Stromal cell of bone marrow (primary cell): ENCODE measurements at places on chromosomes 5 and 9.

GRCh38 chr5:72330712-72331111 is 10.5 kb downstream of the PTCD2 start:
- no peak for DNase-seq

DNA sequence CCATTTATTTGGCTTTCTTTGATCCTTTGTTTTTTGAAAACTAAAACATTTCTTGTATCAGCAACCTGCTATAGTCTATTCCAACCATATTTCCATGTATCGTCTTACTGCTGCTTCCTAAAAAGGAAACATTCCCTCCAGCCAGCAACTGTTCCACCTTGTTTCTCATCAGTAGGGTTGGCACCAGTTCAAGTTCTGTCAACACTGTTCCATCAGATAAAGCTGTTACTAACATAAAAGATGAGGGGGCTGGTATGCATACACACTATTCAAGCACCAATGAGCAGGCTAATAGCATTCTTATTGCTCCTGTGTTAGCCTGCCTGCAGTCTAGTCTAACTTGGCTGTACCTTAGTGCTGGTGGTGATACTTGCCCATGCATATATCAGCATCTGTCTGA is 178.3 kb downstream of the CWC27 start:
- no peak for DNase-seq

DNA sequence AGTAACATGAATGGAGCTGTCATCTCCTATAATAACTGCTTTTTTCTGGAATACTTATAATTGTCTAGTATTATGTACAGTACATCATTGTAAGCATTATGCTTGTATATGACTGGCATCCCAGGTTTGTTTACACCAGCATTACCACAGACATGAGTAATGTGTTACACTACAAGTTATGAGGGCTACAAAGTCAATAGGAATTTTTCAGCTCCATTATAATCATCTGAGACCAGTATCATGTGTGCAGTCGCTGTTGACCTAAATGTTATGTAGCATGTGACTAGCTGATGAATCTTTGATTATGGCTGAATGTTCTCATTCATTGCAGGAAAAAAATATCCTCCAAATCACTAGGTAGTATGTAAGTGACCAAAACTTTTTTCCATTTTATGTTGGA is 2.2 kb downstream of the ZCCHC9 start:
- peak; percentile 23 for DNase-seq

DNA sequence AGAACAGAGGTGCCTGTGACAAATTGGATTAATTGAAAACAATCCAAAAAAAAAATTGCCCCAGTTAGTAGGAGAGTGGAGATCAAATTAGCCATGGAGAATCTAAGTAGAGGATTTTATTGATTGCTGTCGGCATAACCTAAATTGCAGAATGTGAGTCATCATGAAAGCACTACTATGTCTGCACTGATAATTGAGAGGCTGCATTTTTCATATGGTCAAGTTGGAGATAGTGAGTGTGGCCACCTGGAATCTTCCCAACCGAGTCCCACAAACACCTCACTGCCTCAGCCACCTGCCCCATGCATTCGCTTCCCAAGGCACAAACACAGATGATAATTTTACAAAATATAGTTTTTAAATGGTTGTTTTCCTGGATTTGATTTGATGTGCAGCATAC is 123.7 kb downstream of the NTRK2 start:
- no peak for DNase-seq

DNA sequence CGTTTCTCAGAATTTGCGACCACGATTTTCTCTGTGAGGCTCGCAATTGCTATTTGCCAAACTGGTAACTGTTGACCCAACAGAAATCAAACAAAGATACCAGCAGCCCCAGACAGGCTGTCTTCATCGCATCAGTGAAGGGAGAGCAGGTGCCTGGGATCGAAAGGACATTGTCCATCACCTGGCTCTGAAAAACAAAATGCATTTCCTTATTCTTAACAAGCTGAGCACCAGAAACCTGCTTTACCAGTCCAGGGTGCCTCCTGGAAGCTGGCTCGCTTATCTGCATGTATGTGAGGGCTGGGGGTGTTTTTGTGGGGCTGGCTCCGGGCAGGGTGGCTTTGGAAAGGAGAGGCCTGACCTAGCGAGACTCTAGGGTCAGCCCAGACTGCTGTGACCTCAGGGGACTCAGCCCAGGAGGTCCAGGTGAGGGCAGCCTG is 24.7 kb downstream of the WWC1 start:
- no peak for DNase-seq

DNA sequence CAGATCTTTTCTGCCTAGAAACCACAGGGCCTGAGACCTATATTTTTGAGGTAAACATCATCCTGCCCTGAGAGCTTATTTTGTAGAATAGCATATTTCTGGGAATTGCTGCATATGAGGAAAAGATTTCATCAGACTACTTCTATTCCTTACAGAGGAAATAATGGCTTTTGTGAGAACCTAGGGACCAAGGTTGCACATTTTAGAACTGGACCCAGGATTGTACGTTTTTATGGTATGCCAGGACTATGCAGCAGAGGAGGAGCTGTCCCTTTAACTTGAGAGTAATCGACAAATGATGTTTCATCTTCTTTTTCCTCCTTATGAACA is 2.2 kb upstream of the ALDH1A1 start:
- DNase-seq: no peak

- no peak for DNase-seq
These were observed 131.0 kb downstream of the NSG2 start for GRCh38 chr5:174176511-174176910.

GRCh38 chr9:112111461-112111860 is 63.6 kb downstream of the SUSD1 start:
- no peak for DNase-seq

- DNase-seq: no peak
These were observed 14.1 kb upstream of the FAM120AOS start for GRCh38 chr9:93467462-93467861.

GRCh38 chr5:124962735-124963134 is 216.3 kb upstream of the ZNF608 start:
- DNase-seq: no peak

GRCh38 chr5:102119252-102119651 is 176.8 kb downstream of the SLCO4C1 start:
- no peak for DNase-seq

- DNase-seq: no peak
These were observed 25.3 kb downstream of the DAP start for GRCh38 chr5:10735569-10736276.

GRCh38 chr9:92058723-92059444 is 56.3 kb downstream of the SPTLC1 start:
- no peak for DNase-seq

- DNase-seq: no peak
These were observed 34.0 kb upstream of the RXRA start for GRCh38 chr9:134291961-134292871.

DNA sequence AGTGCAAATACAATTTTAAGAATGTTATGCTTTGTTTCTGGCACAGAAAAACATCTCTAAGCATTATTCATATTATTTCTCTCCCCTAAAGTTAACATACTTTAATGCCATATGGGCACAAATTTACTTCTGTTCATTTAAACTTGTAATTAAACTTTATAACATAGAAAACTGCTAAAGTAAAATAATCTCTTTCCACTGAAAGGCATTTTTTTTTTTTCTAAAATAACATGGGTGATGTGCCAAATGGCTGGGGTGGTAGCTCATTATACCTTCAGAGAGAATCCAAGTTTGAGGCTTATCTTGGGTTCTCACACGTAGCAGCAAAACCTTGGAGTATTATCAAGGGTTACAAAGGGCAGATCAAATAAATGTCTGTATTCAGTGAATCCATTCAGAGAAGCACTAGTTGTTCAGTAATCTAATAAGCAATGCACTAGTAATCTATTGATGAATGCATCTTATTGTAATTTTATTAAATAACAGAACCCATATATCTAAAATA is 257.6 kb upstream of the POU5F2 start:
- no peak for DNase-seq

GRCh38 chr5:141100243-141100805 is at the start of gene PCDHB3:
PCDHB3 (plus strand) TSS chr5:141100473; CDS start chr5:141100650, 177 bp downstream.
- peak; percentile 23 for DNase-seq

DNA sequence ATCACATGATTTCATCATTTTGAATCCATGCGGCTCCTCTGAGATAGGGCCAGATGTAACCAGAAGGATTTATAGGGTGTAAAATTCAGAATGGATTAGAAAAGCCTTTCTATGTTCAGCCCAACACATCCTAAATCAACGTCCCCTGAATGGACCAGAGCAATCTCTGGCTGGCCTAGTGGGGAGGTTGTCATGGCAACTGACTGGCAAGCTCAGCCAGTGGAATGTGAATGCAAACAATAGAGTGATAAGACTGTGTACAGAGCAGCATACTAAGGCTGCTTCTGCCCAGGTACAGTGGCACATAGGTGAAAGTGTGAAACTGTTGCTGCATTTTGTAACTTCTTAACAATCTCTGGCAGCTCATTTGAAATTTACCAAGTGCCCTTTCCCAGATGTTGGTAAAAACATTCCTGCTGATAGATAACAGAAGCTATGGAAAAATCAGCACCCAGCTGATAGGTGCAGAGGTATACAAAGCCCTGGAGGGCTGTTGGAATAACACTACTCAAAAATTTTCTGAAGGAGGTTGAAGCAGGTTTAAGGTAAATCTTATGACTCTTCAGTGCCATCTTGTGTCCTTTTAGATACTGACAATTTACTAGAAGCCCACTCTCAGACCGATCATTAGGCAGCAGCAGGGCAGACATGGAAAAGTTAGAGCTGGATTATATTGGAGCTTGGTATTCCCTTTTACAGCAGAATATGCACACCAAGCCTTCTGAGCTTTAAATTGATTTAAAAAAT is 267.2 kb downstream of the RAB3C start:
- peak; percentile 14 for DNase-seq

GRCh38 chr5:146662229-146662628 is 146.2 kb upstream of the GPR151 start:
- no peak for DNase-seq

DNA sequence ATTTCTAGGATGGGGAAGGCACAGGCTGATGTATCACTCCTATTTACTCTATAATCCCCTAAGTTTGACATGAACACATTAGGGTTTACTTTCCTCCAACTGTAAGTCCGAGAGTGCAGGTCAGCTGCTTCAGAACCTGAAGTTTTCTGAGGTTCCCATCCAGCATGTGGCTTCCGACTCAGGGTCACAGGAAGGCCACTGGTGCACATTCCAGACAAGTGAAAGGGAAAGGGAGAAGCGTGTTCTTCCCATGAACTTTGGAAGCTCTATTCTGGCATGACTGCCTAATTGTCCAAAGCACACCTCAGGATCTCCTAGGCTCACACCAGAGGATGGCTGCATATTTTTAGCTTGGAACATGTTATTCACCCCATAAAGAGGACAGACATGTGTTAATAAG is 602.6 kb downstream of the SEMA5A start:
- no peak for DNase-seq

DNA sequence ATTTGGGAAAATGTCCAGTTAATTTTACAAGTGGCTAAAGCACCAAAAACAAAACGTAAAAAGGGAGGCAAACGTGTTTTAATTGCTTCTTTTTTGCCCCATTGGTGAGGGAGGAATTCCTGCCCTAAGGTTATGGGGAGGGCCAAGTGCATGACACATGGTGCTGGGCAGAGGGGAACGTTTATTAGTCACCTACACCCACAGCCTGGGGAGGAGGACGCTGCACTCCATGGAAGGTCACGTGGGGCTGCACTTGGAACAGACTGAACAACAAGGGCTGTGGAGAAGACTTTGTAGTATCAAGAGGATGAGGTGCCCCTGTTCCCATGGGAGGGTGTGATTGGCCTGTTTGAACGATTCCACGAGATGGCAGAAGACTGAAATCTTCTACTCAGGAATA is 13.7 kb upstream of the ADAMTS16 start:
- peak; percentile 10 for DNase-seq

DNA sequence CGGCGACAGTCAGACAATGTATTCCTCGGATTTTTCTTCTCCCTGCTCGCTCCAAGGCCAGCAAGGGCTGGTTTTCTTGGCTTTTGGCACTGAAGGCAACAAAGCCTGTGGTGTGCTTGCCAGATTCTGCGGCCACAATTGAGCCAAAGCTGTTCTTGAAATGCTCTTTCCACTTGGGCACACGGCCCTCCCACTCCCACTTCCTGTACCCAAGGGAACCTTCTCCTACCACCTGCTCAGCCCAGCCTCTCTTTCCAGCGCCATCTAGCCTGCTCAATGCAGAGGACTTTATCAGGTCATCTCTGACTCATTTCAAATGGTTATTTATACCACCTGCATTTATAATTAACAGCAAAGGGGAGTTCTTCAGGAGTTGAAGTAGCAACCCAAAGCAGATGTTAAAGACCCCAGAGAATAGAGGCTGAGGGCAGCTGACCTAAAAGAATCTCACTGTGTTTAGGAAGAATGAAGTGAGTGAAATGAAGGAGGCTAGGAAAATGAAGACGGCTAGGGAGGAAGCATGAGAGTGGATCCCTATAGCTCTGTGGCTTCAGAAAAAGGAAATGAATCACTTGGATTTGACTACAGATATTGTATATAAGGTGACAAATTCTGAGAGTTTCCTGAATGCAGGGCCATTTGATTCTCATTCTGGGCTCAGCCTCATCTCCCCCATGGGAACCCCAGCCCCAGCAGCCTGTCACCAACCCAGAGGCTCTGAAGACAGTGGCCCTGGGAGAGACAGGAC is 439.0 kb downstream of the ENC1 start:
- no peak for DNase-seq

DNA sequence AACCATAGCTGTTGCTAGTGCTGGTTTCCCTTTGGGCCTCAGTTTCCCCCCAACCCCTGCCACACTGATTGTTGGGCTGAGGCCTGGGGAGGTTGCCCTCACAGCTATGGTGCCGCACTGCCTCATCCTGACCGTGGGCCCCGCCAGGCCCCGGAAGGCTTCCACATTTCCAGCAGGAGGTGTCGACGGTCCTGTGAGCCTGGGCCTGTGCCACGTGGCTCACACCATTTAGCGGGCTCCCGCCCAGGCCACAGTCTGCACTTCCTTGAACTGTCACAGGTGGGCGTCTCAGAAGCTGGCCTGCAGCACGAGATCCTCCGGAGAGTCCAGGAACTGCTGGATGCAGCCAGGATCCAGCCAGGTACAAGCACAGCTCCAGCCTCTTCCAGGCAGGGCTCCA is 45.7 kb downstream of the LRSAM1 start:
- no peak for DNase-seq

- no peak for DNase-seq
These were observed 15.0 kb downstream of the ARHGAP26 start for GRCh38 chr5:142785206-142785605.

GRCh38 chr5:10478436-10478835 is 36.8 kb downstream of the ROPN1L start:
- DNase-seq: no peak

- no peak for DNase-seq
These were observed 25.4 kb upstream of the SUB1 start for GRCh38 chr5:32559921-32560320.

- no peak for DNase-seq
These were observed 24.6 kb downstream of the CSF2 start for GRCh38 chr5:132098151-132098594.

DNA sequence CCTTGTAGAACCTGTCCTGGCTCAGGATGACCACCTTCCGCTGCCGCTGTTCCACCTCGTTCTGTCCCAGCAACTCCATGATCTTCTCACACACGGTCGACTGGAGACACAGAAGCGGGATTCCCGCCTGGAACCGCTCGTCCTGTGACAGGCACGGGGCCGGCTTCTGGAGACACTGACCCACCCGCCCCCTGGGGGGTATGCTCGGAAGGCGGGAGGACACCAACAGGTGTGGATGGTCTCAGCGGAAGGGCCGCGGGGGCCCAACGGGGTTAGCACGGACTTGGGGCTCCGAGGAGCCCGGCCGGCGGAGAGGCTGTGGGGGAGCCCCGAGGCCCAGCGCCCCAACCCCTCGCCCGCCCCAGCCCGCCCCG is 530 bp downstream of the UCK1 start:
- no peak for DNase-seq

GRCh38 chr5:100787648-100788047 is 115.4 kb downstream of the ST8SIA4 start:
- no peak for DNase-seq

GRCh38 chr5:11822598-11822997 is 81.6 kb downstream of the CTNND2 start:
- no peak for DNase-seq
